ENCODE measurements at places on chromosomes 6 and 20. TPM values are rescaled to one million over a fixed set of nuclear protein-coding genes. Genes with fewer than 3 reads are reported as not detected.

- DNase-seq: peak; percentile 41
These were observed 3.2 kb downstream of the GRIK2 start for GRCh38 chr6:101396548-101397173.

Gene CD40
- 2.8 TPM for polyA plus RNA-seq

Gene CRISP2
- 0.34 TPM for polyA plus RNA-seq

Gene TRIM40
- 6.6 TPM for polyA plus RNA-seq

GRCh38 chr6:169252505-169253189 lies 999 bp downstream of the THBS2 start:
- no peak for DNase-seq

- no peak for DNase-seq
These were observed 32.6 kb downstream of the MDFI start for GRCh38 chr6:41670703-41671360.

Gene SLC22A2
- 0.04 TPM for polyA plus RNA-seq

Gene SLC35B3
- 30.1 TPM for polyA plus RNA-seq

DNA sequence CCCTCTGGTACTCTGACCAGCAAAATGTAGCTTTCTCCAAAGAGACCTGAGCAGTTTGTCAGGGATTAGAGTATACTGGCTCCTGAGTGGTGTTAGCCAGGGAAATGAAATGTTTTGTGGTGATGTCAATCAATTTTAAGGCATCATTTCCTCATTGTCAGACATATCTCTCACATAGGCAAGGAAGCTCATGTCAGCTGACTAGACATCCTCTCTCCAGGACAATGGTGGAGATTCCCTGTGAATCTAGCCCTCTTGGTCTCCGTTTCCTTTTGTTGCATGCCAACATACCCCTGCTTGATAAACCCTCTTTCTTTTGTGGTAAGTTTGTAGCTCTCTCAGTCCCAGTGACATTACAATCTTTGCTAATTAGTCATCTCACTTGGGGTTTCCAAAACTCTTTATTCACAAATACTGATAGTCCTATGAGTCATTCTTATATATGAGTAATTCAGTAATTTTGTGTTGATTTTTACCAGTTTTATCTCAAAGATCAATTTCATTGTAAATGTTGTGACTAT lies 135.6 kb upstream of the PTPRK start:
- no peak for DNase-seq

DNA sequence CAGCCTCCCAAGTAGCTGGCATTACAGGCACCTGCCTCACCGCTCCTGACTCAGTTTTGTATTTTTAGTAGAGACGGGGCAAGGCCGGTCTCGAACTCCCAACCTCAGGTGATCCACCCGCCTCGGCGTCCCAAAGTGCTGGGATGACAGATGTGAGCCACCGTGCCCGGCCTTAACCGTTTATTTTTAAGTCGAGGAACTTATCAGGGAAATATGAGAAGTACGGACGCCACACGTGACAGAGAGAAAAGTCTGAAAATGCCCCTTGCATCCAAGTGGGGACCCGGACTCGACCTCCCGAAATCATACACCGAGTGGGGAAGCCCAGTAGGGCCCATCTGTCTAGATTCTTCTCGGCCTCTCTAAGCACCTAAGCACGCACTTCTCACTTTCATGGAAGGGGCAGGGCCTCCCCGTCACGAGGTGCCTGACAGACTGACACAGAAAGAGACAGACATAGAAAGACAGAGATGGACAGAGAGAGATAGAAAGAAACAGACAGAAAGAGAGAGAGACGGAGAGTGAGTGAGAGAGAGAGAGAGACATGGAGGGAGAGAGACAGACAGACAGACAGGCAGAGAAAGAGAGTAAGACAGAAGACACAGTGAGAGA lies 756.5 kb upstream of the DEFB115 start:
- DNase-seq: no peak

- DNase-seq: no peak
These were observed 106.1 kb downstream of the RIN2 start for GRCh38 chr20:19864130-19864529.

Gene FOXQ1
- polyA plus RNA-seq: 4.9 TPM

DNA sequence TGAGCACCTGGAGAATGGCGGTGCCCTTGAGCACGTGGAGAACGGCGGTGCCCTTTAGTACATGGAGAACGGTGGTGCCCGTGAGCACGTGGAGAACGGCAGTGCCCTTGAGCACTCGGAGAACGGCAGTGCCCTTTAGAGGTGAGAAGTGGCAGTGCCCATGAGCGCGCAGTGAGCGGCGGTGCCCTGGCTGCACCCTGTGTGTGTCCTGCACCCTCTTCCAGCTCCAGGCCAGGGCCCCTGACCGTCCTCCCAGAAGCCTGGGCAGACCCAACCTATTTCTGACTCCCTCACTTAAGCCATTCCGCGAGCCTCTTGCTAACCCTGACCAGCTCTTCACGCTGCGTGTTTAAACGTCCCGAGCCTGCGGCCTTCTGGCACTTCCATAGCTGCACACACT lies 151.3 kb downstream of the DLL1 start:
- no peak for DNase-seq

Gene TBXT
- polyA plus RNA-seq: 0.04 TPM

DNA sequence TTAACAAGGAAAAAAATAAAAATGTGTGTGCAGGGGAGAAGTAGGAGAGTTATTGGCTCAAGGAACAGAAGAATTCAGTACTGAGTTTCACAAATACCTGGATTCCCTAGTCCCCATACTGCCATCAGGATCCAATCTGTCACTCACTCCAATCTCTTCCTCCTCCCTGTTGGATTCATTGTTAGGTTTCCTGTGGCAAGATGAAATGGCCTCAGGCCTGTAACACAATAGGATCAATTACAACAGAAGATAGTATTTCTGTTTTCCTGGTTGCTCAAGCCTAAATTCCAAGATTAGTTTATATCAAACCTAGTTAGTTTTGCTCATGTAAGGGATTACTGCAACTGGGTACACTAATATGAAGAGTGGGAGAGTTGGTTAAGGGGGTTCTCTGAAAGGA lies 24.4 kb downstream of the HCRTR2 start:
- DNase-seq: no peak

DNA sequence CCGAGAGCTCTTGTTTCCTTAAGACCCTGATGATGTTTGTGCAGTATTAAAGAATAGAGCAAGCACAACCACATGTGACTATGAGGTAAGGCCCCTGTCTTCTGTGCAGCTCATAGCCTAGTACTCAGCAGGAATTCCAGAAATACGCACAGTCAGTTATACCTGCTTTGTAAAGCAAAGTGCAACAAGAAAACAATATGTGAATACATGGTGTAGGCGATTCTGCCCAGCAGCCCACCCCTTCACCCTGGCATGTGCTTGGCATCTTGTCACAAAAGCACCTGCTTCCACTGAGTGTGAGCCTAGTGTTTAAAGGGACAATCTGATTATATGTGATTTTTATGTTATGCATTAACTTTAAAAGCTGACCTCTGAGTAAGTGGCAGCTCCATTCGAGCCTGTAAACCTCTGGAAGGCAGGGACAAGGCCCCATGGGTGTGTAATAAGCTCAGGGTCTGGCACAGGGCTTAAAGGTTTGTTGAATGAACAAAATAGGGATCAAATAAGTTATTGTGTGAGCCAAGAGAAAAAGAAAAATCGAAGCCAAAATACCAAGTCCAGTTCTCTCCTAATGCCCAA lies 148.7 kb downstream of the DOK5 start:
- no peak for DNase-seq

DNA sequence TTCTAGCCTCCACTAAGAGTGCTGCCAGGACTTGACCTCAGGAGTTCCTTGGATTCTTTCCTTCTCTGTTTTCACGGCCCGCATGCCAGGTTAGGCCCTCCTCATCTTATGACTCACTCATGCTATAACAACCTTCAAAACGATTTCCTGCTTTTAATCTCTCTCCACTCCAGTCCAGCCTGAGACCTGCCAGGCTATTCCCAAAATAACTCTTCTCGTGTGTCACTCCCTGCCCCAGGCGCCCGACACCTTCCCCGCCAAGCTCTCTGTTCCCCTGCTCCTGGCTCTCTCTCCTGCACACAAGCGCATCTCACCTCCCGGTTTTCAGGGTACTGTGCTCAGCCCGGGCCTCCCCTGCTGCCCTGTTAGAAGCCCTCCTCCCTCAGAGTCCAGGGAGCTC lies 64.1 kb upstream of the RPS6KA2 start:
- no peak for DNase-seq

DNA sequence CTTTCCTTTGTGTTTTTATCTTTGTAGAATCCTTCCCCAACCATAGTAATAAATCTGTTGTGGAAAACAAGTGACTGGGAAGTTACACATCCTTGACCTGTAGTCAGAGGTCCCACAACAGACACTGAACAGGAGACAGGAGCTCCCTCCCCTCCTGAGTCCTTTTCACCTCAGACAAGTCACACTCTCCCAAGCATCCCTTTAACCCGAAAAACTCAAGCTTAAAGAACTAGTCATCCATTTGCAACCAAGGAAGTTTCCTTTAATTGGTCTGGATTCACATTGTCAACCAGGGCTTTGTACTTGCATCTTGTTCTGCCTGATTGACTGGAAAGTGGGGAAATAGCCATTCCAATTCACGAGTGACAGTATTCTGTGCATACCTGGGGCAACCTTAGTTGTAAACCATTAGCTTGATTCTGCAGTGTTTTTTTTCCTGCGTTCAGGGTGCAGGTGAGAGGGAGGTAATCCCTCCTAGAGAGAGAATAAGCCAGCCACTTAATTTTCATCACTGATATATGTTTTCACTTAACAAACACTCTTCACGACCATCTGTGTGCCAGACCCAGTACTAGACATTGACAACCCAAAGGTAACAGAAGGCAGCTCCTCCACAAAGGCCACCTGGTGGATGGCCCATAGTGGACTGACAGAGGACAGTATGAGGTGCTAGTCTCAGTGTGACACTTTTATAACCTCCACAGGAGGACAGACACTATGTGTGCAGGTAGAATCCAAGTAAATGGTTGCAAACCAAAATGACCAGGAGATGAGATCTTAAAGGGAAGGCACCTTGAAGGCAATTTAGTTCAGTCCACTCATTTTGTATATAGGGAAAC lies 112.4 kb downstream of the SLX4IP start:
- no peak for DNase-seq

DNA sequence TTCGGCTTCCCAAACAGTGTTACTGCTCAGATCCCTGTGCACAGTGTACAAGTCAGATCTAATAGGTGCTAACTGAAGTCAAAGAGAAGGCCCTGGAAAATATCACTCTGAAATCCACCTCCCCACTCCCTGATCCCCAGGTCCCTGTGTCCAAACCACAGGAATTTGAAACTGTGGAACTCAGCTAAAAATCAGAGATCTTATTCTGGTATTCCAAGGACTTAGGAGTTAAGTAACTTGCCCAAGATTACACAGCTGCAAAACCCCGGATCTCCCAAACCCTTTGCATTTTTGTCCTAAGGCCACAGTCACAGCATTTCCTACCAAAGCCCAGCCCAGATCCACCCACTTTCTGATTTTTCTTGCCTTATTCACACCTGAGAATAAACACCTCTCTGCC lies 32.3 kb upstream of the SLC23A2 start:
- DNase-seq: no peak

Data from large intestine (tissue), 12 donors.